ENCODE measurements at places on chromosomes 1 and 21.
A peak's percentile ranks its signal among the peaks of the same experiment; 100 is the strongest.

- DNase-seq = no peak
Measured at GRCh38 chr1:151002051-151002450, 4.7 kb downstream of the MINDY1 start.

- no peak for DNase-seq
Measured at GRCh38 chr1:146035048-146035423, 13.5 kb upstream of the HJV start.

GRCh38 chr1:223842784-223843183, 3.0 kb downstream of the TP53BP2 start:
- DNase-seq = no peak

GRCh38 chr1:53771648-53772047, 32.7 kb upstream of the GLIS1 start:
- DNase-seq = no peak

- DNase-seq = peak; percentile 32
Measured at GRCh38 chr21:44892536-44893277, 19.2 kb upstream of the PTTG1IP start.

GRCh38 chr1:34918386-34918976, 11.0 kb downstream of the DLGAP3 start:
- DNase-seq = no peak

DNA sequence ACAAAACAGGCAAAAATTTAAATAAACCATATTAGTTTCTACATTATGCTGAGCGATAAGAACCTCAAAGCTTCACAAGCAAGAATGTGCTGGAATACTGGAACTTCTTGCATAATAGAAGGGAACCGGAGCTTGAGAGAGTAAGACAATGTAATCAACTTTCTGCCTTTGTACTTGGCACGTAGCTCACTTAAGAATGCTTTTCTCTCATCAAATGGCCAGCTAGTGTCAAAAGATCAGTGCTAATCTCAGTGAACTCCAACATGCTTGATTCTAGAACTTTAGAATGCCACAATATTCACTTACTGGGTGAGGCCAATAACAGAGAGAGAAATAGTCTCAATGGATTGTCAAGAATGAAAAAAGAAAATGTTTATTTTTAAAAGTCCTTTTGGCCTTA, 486.1 kb upstream of the LRRC7 start:
- no peak for DNase-seq

GRCh38 chr1:227797144-227797543, 18.3 kb upstream of the PRSS38 start:
- no peak for DNase-seq

All from NCI-H1092 (cell line).